Activated naive CD4-positive, alpha-beta T cell treated with anti-CD3 and anti-CD28 coated beads, Interleukin-2, amount 50 U/mL, for 16 hours (primary cell): ENCODE measurements at places on chromosomes 12 and 14.

- DNase-seq = no peak
These were observed 21.5 kb upstream of the TC2N start for GRCh38 chr14:91888641-91889476.

DNA sequence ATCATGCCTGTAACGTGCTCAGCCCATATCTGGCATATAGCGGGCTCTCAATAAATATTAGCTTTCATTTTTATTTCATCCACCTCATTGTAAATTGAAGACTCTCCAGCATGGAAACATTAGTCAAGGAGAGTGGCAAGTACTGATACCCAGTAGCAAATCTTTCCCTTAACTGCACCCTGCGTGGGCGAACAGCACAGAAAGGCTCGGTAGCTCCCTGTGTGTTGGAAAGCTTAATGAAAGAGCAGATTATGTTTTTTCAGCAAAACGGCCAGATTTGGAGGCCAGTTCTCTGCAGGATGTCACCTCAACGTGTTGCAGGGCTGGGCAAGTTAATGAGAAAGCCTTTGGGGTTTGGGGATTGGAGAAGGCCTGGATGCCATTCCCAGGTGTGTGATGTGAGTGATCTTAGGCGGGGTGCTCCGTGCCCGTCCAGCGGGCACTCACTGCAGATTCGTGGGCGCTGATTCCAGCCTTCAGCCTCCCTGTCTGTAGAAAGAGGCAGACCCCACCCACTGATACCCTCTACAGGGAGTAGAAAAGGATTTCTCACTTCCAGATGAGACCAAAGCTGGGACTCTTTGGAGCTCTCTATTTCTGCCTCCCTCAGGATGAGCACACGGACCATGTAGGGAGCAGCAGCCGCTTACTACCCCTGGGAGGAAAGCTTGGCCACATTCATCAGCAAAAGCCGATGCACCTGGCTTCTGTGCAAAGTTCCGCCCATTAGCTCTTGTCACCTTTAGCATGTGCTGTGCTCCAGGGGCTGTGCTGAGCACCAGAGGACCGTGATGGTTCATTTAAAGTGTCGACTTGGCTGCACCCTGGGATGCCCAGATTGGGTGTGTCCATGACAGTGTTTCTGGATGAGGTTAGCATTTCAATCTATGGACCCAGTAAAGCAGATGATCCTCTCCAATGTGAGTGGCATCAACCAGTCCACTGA lies 29.1 kb downstream of the C14orf132 start:
- DNase-seq = no peak

GRCh38 chr14:92888896-92889295 lies 34.1 kb upstream of the CHGA start:
- DNase-seq = no peak

GRCh38 chr14:30600922-30601918 lies 20.9 kb upstream of the SCFD1 start:
- DNase-seq = no peak

DNA sequence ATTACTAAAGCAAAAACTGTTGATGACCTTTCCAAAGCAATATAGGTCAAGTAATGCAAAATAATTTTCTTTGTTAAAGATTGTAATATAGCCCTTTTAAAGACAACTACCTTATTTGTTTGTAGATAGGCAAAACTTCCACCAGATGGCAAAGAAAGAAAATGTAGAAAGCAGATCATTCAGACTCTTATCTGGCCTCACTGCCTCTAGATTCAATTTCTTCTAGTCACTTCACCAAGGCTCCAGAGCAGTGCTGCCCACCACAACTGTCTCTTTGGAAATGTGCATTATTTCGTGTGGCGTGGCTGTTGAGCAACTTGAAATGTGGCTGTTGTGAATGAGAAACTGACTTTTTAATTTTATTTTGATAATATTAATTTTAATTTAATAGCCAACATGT lies 127.1 kb downstream of the ITPR2 start:
- no peak for DNase-seq
